A549 treated with RU486 at 1 μM for 4 hours (cell line): ENCODE measurements at places on chromosomes 16 and 17. TPM values are rescaled to one million over a fixed set of nuclear protein-coding genes. Genes with fewer than 3 reads are reported as not detected.

Gene TMEM235
- not detected in 5 replicates for total RNA-seq

Gene UTS2R
- total RNA-seq: not detected in 5 replicates

Gene ACSM3
- 4.1 to 4.7 TPM (median 4.5 TPM) in 5 replicates for total RNA-seq

Gene PNMT
- total RNA-seq: not detected in 5 replicates

Gene BRD7
- total RNA-seq: 58.5 to 70.8 TPM (median 62.8 TPM) in 5 replicates

Gene KREMEN2
- total RNA-seq: 1.3 to 2.4 TPM (median 2.3 TPM) in 5 replicates

Gene ESRP2
- total RNA-seq: 0.08 to 0.73 TPM (median 0.16 TPM) in 3 of 5 replicates, not detected in the others

Gene CCL23
- total RNA-seq: not detected in 5 replicates

Gene SLFN13
- 3.1 to 4.4 TPM (median 3.6 TPM) in 5 replicates for total RNA-seq
